Placental epithelial cell (primary cell): ENCODE measurements at places on chromosomes 16 and 17. TPM values are rescaled to one million over a fixed set of nuclear protein-coding genes. Genes with fewer than 3 reads are reported as not detected.

Gene KRTAP4-5
- not detected in 2 replicates for total RNA-seq

Gene TMEM106A
- 4.3 and 10.6 TPM in 2 replicates for total RNA-seq

Gene MMP2
- total RNA-seq: 23.0 and 49.9 TPM in 2 replicates

Gene KRTAP4-8
- not detected in 2 replicates for total RNA-seq

Gene MYL4
- total RNA-seq: 0.22 and 1.2 TPM in 2 replicates

Gene FBXO39
- not detected in 2 replicates for total RNA-seq
